Muscle of arm (tissue), 14 donors: ENCODE measurements at places on chromosomes 3 and 15. TPM values are rescaled to one million over a fixed set of nuclear protein-coding genes. Genes with fewer than 3 reads are reported as not detected.

The SLC35G2 gene
- polyA plus RNA-seq = 1.4 TPM

The PPCDC gene
- polyA plus RNA-seq = not detected

The CRABP1 gene
- 60.4 TPM for polyA plus RNA-seq

The SPSB4 gene
- 15.4 TPM for polyA plus RNA-seq
